Stimulated activated CD4-positive, alpha-beta T cell treated with anti-CD3 and anti-CD28 coated beads, Interleukin-4, amount 100 ng/mL, for 48 hours (primary cell): ENCODE measurements at places on chromosomes 7 and 10.

DNA sequence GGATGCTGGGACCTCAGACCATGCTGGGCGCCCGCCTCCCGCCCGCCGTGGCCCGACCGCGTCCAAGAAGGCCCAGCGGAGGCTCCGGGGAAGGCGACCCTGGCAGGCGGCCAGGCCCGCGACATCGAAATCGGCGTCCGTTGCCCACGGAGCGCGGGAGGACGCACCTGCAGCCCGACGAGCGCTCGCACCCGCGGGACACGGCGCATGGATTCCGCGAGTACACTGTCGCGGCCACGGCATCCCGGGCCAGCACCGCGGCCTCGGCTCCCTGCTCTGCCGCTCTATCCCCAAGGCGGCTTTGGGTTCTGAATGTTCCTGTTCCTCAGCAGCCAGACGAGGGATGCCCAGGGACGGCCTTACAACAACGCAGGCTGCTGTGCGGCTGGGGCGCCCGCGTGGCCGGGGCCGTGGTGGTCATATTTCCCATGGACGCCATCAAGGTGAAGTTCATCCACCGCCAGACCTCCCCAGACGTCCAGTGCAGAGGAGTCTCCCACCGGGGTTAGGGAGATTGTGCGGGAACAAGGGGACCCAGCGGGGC, 67.5 kb upstream of the ZNF722 start:
- DNase-seq: no peak

DNA sequence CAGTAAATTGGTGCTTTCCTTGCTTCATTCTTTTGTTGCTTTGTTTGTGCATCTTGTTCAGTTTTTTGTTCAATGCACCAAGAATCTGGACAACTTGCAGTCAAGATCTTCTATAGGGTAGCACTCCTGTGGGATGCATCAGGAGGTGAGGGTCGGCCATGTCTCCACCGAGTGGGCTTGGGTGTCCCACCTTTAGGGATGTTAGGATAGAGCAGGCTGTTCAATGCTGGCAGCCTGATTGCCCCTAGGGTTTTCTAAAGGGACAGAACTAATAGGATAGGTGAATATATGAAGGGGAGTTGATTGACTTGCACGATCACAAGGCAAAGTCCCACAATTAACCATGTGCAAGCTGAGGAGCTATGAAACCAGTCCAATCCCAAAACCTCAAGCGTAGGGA, 109.9 kb downstream of the GLRX3 start:
- DNase-seq: no peak

- DNase-seq: peak; percentile 12
These were observed 23.2 kb upstream of the ZNF32 start for GRCh38 chr10:43671659-43672531.

DNA sequence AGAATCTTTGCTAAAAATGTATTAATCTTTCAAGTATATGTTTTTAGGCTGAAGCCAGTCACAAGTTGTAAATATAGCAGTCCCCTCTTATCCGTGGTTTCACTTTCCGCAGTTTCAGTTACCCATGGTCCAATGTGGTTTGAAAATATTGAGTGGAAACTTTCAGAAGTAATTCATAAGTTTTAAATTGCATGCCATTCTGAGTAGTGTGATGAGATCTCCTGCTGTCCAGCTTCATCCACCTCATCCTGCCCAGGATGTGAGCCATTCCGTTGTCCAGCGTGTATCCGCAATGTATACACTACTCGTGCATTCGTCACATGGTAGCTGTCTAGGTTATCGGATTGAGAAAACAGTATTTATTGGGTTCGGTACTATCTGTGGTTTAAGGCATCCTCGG, 12.2 kb downstream of the PDCD4 start:
- no peak for DNase-seq

DNA sequence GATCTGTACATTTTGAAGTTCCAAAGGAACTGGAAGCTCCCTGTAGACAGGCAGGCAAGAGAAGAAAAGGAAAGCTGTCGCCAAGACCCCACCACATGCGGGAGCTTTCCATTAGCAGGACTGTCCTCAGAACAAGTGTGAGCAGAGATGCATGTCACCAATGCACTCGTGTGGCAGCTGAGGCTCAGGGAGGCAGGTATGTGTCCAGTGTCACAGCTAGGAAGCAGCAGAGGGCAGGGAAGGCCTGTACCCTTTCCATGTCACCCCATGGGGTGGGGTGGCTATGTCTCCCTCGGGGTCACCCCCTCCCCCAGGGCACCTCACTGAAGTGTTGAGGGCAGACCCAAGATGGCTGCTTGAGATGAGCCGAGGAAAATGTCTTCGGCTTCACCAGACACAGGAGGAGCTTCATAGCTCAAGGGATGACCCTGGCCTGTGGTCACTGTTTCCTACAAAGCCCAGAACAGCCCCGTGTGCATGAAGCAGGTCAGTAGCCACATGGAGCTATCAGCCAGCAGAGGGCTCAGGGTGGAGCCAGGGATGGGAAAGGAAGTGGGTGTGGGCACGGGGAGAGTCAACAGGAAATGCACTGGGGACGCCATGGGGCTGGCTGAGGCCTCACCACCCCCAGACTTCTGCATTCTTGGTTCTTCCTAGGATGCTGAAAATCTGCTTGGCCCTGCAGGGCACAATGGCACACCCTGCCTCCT, 96.6 kb downstream of the FAM53B start:
- DNase-seq: peak; percentile 43

- no peak for DNase-seq
These were observed 115.7 kb downstream of the TPK1 start for GRCh38 chr7:144720149-144720548.
